Stimulated activated CD8-positive, alpha-beta memory T cell treated with anti-CD3 and anti-CD28 coated beads, Interleukin-4, amount 100 ng/mL, for 1 hour (primary cell): ENCODE measurements at places on chromosomes 7 and 10.

GRCh38 chr10:4344492-4344994 is 481.5 kb upstream of the AKR1E2 start:
- DNase-seq = no peak

DNA sequence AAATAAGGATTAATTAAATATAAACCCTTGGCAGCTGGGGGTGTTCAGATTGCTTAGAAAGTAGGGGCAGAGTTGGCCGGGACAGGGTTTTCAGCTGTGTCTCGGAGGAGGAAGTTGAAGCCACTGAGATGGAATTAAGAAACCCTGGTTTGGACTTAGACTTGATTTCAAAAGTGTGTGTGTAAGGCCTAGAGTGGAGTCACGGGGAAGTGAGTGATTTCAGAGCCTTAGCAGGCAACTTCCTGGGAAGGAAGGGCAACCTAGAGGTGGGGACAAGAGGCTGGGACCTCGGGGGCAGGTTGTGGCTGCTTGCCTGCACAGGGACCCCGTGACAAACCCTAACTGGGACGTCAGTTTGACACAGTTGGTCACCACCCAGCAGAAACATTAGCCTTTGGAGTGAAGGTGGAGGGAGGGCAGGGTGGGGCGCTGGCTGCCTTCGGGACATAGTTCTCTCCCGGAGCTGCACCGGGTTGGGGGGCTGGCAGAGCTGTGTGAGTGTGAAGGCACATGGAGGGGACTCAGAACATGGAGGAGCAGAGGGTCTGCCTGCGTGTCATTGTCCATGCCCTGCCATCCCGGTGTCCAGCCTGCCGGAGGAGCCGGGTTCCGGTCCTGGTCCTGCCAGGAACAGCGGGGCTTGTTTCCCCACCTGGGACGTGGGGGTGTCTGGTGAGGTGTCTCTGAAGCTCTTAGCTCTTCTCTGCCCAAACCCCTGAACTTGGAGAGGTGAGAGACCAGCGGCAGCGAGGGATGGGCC is 1.8 kb downstream of the BRI3 start:
- no peak for DNase-seq

- DNase-seq = no peak
Measured at GRCh38 chr7:132941905-132942304, 140.0 kb downstream of the CHCHD3 start.

DNA sequence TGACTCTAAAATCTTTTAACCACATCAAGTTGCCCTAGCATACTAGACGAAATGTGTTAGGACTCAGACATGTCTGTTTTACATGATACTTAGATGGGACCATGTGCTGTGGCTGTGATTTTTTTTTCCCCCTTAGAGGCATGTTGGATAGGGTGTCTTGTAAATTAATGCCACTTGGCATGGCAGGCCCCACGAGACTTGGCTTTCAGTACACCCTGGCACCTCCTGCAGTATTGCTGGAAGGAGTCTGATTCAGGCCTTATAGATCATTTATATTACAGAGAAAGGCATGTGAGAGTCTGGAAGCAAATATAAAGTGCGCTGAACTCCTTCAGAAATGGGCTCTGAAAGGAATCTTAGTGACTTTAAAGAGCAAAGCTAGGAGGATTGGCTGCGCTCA is 494.1 kb downstream of the SDK1 start:
- no peak for DNase-seq

GRCh38 chr10:103554488-103555324 is 61.2 kb downstream of the NEURL1 start:
- DNase-seq = no peak

- DNase-seq = no peak
Measured at GRCh38 chr10:101130984-101131961, at the start of gene TLX1. TSS of gene TLX1 (plus strand) at chr10:101131300. CDS start at chr10:101131542, 242 bp downstream.

DNA sequence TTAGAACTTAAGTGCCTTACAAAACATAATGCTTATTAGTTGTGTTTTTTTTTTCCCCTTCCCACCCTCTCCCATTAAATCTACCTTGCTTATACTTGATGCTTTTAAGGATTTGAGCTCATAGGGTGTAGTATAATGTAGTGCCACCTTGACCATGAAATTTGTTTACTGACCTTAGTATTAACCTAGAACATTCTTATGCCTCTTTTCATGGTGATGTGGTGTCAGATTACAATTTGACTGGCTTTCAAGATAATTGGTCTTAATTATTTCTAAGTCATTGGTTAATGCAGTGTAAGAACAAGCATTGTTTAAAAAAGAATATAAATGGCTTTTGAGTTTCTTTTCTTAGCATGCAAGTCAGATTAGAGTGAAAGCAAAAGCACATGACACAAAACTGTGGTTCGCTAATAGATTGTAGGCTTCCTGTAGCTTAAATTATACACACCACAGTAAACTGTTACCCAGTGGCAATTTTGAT is 61.8 kb downstream of the ADD3 start:
- no peak for DNase-seq

DNA sequence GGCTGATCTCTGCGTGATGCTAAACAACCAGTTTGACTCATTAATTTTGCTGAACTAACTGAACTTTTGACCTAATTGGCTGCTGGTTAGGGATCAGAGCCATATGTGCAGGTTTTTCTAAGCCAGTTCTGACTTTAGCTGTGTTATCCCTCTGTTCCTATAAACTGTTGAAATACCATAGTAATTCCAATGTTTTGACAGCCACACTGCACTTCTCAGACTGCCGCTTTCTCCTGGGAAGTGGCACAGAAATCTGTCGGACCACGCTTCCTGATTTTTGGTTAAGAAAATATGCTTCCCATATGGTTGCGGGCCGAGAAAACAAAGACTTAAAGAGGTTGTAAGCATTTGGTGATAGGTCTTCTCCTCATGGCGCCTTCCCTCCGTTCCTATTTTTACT is 42.3 kb downstream of the TBXAS1 start:
- no peak for DNase-seq

DNA sequence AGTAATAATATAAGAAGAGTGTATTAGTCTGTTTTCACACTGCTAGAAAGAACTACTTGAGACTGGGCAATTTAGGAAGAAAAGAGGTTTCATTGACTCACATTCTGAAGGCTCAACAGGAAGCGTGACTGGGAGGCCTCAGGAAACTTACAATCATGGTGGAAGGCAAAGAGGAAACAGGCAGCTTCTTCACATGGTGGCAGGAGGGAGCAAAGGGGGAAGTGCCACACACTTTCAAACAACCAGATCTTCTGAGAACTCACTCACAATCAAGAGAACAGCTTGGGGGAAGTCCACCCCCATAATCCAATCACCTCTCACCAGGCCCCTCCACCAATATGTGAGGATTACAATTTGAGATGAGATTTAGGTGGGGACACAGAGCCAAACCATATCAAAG is 212.5 kb upstream of the HDAC9 start:
- no peak for DNase-seq
